ENCODE measurements at places on chromosomes 13 and 19.

- DNase-seq: no peak
Measured at GRCh38 chr19:40315812-40316470, 30.8 kb upstream of the AKT2 start.

DNA sequence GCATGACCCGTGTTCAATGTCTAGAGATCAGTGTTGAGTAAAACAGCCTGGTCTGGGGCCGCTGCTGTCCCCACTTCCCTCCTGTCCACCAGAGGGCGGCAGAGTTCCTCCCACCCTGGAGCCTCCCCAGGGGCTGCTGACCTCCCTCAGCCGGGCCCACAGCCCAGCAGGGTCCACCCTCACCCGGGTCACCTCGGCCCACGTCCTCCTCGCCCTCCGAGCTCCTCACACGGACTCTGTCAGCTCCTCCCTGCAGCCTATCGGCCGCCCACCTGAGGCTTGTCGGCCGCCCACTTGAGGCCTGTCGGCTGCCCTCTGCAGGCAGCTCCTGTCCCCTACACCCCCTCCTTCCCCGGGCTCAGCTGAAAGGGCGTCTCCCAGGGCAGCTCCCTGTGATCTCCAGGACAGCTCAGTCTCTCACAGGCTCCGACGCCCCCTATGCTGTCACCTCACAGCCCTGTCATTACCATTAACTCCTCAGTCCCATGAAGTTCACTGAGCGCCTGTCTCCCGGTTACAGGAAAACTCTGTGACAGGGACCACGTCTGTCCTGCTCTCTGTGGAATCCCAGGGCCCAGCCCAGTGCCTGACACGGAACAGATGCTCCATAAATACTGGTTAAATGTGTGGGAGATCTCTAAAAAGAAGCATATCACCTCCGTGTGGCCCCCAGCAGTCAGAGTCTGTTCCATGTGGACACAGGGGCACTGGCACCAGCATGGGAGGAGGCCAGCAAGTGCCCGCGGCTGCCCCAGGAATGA is 1.5 kb upstream of the CEACAM5 start:
- DNase-seq: peak; percentile 31

DNA sequence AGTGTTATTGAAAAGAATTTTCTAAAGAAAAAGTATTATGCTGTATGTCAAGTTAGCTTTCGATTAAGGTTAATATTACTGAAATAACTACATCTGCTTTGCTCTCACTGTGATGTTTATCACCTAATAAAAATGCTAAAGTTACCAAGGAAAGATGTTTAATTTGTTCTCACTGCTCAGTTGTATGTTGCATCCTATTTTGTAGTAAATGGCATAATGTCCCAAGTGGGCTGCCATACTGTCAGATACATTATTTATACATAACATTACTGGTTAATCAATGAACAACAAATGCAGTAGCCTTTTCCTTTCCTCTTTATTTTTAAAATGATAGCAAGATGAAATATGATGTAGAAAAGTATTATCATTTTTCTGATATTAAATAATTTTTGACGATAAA is 226.3 kb upstream of the DACH1 start:
- no peak for DNase-seq

GRCh38 chr13:101382086-101382485 is 34.2 kb downstream of the NALCN start:
- DNase-seq: no peak

DNA sequence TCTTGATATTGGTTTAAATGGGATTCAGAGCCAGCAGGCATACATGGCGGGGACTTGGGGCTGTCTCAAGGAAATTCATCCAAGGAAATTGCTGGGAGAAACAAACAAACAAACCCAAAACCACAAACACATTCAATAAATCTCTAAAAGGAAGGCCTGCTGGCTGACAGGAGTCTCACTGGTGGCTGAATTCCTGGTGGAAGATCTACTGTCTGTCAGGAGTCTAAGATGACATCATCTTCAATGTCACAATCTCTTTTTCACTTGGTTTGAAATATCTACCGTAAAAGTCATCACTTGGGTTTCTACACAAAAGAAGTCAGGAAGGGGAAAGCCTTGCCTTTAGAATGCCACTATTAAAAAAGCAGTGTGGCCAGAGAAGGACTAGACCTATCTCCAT is 87.9 kb downstream of the KLF5 start:
- peak; percentile 76 for DNase-seq

GRCh38 chr19:50803633-50804419 is 13.6 kb downstream of the ACP4 start:
- peak; percentile 11 for DNase-seq
